Memory B cell (primary cell): ENCODE measurements at places on chromosomes 2 and 18.

DNA sequence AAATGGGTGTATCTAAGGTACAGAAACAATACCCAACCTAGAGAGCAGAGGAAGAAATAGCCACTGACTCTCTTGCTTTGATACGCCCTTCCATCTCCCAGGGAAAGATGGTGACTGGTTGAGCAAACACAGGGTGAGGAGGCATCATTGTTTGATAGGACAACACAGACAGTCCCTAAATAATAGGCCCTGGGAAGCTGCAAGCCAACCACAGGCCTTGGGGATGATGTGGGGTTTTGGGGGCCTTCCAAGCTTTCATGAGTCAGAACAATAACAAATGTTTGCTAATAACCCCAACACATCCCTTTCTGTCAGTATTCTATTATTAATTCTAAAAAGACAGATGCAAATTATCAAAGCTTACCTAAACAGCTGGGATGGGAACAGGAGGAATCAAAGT, 9.8 kb downstream of the LGALSL start:
- H3K27me3 ChIP-seq = no peaks in the 10 kb centered on the region
- H3K4me3 ChIP-seq = no peak overlapping the region
- no peaks in the 10 kb centered on the region for H3K36me3 ChIP-seq
- H3K27ac ChIP-seq = no peak overlapping the region

DNA sequence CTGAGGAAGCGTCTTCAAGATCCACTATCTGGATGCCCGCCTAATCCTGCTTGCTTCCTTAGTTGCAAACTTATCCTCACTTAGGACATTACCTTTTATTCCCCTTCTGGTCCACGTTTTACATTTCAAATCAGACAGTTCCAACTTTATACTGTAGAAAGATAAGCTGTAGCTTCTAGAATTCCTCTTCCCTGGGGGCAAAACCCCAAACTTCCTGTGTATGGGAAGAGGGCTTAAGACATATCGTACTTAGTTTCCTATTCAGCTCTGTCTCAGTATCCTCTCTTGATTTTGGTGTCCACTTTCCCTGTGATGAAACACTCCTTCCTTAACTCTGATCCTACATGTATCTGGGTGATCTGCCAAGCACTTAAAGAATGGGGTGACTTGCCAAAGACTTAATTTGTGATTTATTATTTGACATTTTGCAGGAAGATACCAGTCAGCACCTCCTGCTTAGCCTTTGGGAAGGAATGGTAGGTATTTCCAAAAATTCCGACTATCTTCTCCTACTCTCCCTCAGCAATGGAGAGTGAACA, 245.2 kb downstream of the CDCA7 start:
- H3K27ac ChIP-seq = no peak overlapping the region
- no peaks in the 10 kb centered on the region for H3K36me3 ChIP-seq
- no peak overlapping the region for H3K4me3 ChIP-seq
- H3K27me3 ChIP-seq = peaks cover 6% of the 10 kb centered on the region

DNA sequence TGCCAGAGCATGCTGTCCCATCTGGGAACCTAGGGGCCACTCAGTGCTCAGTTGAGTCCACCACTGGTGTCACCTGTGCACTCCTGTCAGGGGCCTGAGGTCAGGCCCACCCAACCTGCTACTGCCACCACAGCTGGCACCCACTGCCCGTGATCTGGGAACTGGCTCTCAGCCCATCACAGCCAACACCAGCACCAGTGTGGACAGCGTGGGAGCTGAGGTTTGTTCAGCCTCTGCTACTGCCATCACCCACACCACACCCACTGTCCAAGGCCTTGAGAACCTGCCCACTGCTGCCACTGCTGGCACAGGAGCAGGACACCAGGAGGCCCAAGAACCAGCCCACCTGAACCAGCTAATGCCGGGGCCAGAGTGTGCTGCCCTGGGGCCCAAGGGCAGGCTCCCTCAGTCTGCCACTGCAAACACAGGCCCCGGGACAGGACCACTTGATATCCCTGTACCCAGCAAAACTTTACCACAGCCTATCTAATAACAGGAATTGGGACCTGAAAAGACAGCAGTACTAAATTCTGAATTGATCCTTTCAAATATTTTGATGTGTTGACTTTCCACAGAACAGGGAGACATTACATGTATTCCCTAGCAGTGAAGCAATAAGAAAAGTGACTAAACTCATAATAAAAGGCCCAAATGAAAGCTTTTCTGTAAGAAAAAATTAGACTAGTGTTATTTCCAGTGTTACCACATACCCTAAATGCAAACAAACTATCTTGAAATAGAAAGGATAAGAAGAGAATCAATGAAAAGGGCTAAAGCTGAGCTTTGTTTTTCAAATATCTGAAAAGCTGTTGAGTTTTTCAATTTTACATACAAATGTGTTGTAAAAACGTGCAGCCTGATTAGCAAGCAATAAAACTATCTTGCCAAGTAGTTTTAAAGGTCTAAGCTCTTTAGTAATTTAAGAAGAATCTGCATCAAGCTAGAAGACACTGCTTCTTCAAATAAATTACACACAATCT, 640.7 kb downstream of the METTL4 start:
- H3K4me3 ChIP-seq = no peak overlapping the region
- H3K36me3 ChIP-seq = peaks cover under 1% of the 10 kb centered on the region
- no peak for DNase-seq
- H3K4me1 ChIP-seq = no peaks in the 10 kb centered on the region

DNA sequence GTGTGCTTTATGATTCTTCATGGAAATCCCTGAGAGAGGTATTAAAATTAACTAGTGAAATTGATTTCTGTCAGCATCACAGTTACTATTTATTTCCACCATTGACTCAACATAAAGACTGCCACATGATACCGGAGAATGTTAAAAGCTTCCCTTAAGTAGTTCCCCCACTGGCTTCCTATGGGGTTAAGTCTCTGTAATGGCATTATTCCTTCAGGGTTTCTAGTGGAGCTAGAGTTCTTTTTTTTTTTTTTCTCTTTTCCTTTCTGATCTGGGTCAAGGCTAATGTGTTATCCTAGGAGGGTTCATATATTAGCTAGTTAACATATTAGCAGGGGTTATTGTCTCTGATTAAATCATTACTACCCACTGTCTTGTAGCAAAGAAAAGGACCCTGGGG, 1919.1 kb upstream of the PIK3C3 start:
- H3K27me3 ChIP-seq = no peaks in the 10 kb centered on the region
- no peaks in the 10 kb centered on the region for H3K36me3 ChIP-seq
- no peak overlapping the region for H3K27ac ChIP-seq

DNA sequence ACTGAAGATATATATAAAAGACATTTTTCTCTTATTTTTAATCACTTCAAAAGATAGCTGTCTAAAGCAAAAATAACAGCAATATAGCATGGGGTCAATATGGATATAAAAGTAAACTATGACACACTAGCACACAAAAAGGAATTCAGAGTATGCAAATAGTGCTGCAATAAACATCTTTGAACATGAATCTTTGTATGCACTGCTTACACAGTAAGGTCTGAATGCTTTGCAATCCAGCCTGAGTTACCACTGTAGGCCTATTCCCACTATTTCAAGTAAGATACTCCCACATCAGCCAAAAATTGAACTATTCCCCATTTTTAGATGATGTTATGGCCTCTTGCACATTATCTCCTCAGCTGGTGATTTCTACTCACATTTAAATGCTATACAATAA, 27.4 kb upstream of the ERCC3 start:
- H3K27me3 ChIP-seq = no peaks in the 10 kb centered on the region
- peaks cover 32% of the 10 kb centered on the region for H3K36me3 ChIP-seq
- no peak overlapping the region for H3K4me3 ChIP-seq
- no peaks in the 10 kb centered on the region for H3K4me1 ChIP-seq
- H3K27ac ChIP-seq = no peak overlapping the region
- no peak for DNase-seq

DNA sequence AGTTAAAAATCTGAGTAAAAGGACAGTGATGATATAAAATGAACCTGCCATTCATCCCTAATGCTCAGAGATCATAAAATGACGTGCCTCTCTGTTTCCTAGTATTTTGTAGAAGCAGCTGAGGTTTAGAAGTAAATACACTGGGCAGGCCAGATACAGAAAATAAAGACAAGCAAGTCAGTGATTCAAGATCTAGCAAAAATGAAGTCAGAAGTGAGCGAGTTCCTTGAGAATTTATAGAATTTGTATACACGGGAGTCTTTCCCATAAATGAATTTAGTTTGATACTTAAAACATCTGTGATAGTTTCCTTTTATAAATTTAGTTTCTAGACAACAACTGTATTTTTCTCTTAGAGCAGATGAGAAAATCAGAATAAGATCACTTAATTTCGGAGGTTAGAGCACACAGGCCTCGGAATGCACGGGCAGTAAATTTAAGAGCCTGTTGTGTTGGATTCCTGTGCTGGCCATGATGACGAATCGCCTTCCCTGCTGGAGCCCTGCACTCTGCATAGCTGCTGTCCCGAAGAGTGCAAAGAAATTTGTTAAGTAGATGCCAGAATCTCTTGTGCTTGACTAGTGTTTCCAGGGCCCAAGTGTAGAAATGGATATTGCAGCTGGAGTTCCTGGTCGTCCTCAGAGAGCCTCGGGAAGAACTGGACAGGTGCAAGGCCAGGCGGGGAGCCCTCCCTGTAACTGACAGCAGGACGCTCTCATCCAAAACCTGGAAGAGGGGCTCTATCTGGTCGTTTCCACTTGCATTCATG, 83.7 kb upstream of the RBM44 start:
- peaks cover 34% of the 10 kb centered on the region for H3K4me1 ChIP-seq
- H3K27ac ChIP-seq = peak overlapping the region; percentile 70
- no peaks in the 10 kb centered on the region for H3K27me3 ChIP-seq
- H3K36me3 ChIP-seq = peaks cover 12% of the 10 kb centered on the region
- no peak for DNase-seq

DNA sequence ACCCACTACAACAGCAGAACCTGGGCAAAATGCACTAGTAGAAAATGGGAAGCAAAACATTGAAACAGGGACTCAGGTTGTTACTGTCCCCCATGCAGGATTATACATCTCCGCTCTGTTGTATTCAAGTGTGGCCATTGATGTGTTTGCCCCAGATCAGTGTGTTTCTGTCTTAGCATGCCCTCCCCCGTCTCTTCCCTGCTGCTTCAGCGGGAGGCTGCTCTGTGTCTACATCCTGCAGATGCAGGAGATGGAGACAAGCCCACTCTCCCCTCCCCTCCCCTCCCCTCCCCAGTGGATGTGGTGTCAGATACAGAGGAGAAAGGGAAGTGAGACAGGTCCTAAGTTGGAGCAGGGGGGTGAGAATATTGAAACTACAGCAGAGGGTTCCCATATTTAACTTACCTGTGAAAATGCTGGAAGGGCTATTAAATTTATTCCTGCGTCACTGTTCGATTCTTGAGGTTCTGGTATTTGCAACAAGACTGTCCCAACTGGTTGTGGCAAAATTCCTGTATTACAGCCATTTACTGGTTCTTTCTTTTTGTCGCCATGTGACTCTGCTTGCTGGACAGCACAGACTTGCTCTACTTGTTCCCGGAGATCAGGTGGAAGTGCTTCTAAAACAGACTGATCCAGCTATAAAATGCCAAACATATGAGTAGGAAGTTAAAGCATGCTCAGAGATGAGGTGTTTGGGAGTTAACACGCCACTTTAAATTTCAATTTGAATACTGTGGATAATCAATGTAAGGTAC, 67.0 kb downstream of the EIF5B start:
- no peaks in the 10 kb centered on the region for H3K4me1 ChIP-seq
- H3K27ac ChIP-seq = no peak overlapping the region
- no peak overlapping the region for H3K4me3 ChIP-seq

- H3K27ac ChIP-seq = peak overlapping the region; percentile 3
- peak overlapping the region; percentile 46 for H3K4me3 ChIP-seq
- no peak for DNase-seq
- H3K27me3 ChIP-seq = peaks cover 4% of the 10 kb centered on the region
Measured at GRCh38 chr2:159090514-159091201, 122.2 kb downstream of the TANC1 start.

DNA sequence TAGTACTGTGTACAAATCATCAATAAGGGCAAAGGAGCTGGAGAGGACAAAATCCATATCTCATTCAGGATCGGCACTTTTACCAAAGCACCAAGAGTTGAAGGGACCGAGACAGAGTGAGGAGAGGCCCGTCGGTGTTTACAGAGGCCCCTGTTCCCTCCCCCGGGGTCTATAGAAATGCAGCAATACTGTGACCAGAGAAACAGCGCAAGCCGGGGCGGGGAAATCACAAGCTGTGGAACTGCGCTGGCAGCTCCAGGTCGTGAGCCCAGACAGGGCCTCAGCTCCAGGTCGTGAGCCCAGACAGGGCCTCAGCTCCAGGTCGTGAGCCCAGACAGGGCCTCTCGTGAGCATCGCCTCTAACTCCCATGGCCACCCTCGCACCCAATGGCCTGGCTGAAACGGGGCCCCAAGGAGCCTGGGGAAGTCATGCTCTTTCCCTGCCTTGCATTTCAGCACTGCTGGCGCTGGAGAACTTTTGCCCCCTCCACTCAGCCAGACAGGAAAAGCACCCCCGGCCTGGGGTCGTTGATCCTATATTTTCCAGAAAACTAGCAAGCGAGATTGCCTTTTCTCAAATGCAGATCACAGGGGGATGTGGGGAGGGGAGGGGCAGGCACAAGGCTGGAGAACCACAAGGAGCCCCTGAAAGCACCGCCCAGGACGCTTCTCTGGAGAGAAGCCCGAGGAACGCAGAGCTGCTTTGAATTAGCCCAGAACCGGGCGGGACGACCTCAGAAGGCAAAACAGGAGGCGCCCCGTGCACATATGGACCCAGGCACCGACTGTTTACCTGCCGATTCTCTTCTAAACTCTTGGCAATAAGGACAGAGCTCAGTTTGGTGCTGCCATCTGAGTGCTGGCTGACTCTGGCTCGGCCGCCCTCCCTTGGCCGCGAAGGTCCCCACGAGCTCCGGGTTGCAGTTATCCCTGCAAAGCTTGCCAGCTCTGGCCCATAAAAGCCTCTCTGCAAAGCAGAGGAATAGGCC, 223.7 kb downstream of the ACKR3 start:
- no peak for DNase-seq
- H3K4me3 ChIP-seq = no peak overlapping the region
- no peak overlapping the region for H3K27ac ChIP-seq
- H3K27me3 ChIP-seq = peaks cover 5% of the 10 kb centered on the region
- H3K36me3 ChIP-seq = no peaks in the 10 kb centered on the region

DNA sequence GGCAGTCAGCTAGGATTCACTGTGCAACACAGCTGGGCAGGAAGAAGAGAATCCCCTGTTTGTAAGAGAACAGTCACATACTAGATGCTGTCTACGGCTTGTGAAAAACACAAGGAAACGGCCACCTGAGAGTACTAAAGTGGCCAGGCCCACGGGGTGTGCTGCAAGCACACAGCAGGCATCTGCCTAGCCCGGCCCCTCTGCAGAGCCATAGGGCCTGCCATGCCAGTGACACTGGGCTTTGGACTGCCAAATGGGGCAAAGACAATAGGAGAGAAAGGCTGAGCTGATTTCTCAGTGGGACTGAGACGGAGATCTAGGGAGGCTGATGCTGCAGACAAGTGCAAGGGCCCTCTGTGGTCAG, 10.3 kb downstream of the TUBB6 start:
- H3K4me1 ChIP-seq = peaks cover 32% of the 10 kb centered on the region
- peak overlapping the region; percentile 86 for H3K27ac ChIP-seq
- no peak for DNase-seq
- H3K4me3 ChIP-seq = peak overlapping the region; percentile 33

- no peak overlapping the region for H3K4me3 ChIP-seq
- no peak for DNase-seq
- H3K27ac ChIP-seq = no peak overlapping the region
- no peaks in the 10 kb centered on the region for H3K36me3 ChIP-seq
- no peaks in the 10 kb centered on the region for H3K4me1 ChIP-seq
Measured at GRCh38 chr2:126792186-126792585, 106.5 kb upstream of the TEX51 start.

- no peak for DNase-seq
- H3K4me1 ChIP-seq = no peaks in the 10 kb centered on the region
Measured at GRCh38 chr2:128446049-128446873, 127.6 kb upstream of the HS6ST1 start.

- no peak overlapping the region for H3K4me3 ChIP-seq
- H3K27me3 ChIP-seq = peaks cover 4% of the 10 kb centered on the region
- H3K36me3 ChIP-seq = peaks cover 11% of the 10 kb centered on the region
- DNase-seq = no peak
Measured at GRCh38 chr2:47551800-47552525, 149.0 kb downstream of the MSH2 start.
